Activated CD4-positive, alpha-beta T cell treated with anti-CD3 and anti-CD28 coated beads for 4 hours (primary cell): ENCODE measurements at places on chromosomes 2 and 18.
A peak's percentile ranks its signal among the peaks of the same experiment; 100 is the strongest.

DNA sequence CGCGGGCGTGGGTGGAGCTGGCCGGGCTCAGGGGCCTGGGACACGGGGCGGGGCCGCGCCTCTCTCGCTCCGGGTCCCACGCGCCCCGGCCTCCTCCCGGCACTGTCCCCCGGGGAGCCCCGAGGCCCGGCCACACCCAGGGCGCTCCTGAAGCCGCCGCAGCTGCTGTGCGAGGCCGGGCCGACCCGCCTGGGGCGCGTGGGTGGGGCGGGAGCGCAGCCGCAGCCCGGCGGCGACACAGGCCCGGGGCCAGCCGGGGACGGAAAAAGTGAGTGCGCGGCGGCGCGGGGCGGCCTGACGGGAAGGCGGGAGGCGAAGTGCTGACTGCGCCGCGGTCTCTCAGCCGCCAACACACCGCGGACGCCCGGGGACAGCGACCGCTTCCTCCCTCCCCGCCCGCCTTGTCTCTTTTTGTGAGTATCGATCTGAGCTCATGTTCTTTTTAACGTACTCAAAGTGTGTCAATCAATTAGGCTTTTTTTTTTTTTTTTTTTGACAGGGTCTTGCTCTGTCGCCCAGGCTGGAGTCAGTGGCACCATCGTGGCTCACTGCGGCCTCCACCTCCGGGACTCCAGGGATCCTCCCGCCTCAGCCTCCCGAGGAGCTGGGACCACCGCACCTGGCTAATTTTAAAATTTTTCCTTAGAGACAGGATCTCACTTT is 14.5 kb downstream of the PDCD1 start:
- DNase-seq = peak; percentile 85

- no peak for DNase-seq
These were observed 18.3 kb upstream of the KIF3C start for GRCh38 chr2:26000561-26001082.

- no peak for DNase-seq
These were observed 60.6 kb downstream of the ZEB2 start for GRCh38 chr2:144459286-144459685.

- no peak for DNase-seq
These were observed 388.6 kb upstream of the NRXN1 start for GRCh38 chr2:51420511-51420910.

DNA sequence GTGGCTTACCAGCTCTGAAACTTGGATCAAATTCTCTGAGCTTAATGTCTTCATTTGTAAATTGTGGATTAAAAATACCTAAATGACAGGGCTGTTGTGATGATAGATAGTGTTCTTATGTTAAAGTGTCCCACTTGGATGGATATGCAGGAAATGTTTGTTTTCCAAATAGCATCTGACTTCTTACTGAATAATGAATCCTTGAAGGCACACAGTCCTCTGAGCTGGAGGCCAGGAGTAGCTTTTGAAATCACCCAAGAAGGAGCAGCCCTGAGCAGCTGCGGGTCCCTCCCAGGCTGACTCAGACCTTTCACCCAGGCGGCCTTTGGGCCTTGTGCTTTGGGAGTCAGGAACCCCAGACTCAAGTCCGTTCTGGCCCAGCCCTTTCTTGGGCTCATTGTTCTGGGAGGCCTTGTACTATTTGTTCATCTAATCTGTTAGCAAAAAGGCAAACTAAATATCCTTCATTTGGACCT is 173.0 kb upstream of the GATA6 start:
- no peak for DNase-seq

DNA sequence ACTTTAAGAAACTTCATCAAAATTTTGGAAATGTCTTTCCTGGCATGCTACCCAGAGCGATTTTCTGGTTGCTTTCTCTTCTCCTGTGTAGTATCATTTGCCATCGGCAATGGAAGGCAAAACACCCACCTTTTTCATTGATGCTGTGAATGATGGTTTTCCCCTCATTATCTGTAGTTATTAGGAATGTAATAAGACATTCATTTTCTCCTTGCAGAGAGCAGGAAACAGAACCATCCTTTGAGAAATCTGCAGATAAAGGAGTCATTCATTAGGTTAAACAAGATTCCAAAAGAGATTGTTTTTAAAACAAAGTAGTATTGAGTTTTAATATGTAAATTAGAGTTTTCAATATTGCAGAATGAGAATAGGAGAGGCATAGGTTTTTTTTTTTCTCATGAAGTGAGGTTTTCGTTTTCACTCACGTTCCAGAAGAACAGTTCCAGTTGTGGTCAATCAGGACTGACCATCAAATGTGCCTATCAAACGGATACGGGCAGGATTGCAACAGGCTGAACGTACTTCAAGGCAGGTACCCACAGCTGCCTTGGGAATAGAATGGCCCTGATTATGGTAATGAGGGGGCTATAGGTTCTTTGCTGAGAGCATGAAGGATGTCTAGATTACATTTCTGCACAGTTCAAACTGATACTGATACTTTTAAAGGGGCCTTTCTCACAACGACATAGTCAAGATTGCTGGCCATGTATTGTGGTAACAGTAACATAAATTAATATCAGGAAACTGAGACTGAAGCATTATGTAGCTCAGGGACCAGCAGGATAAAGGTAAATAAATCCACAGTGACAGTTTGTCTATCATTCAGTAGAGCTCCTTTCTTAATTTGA is 49.8 kb upstream of the PLA2R1 start:
- DNase-seq = no peak

DNA sequence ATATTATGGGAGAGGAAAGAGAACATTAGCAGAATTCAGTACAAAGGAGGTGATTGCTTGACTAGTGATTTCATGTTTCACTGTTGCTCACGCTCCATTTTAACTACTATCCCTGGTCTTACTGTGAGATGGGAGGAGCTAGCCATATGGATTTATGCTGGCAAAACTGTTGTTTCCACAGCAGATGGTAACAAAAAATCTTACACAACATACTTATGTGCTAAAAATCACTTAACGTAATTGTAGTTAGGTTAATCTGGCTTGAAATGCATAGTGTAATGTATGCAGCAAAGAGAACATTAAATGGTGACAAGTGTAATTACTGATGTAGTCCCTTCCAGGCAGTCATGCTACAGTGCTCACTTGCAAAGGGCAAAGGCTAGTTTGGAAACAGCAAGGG is 155.6 kb upstream of the LYPD1 start:
- DNase-seq = no peak

DNA sequence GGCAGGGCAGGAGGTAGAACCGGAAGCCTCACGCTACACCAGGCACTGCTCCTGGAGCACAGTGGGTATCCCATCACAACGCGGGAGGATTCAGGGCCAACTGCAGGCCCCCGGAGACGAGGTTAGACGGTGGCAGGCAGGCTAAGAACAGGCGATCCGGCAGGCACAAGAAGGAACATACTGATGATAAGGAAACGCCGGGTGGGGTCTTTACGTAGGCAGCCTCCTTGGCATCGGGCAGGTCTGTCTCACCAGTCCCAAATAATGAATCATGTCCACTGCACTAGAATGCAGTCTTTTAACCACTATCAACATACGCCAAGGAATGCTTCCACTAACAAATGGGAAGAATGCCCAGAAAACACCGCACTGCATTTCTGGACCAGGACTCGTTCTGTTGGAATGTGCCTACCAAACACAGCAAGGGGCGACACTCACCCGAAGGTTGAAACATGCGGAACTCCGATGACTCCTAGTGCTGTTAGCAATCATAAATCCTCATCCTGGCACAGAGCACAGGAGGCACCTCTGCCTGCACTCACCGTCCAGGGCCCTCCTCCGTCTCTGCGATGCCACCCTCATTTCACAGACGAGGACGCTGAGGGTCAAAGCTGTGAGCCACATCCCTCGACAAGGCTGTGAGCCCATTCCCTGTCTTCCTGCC is 35.2 kb downstream of the ZNF516 start:
- no peak for DNase-seq

DNA sequence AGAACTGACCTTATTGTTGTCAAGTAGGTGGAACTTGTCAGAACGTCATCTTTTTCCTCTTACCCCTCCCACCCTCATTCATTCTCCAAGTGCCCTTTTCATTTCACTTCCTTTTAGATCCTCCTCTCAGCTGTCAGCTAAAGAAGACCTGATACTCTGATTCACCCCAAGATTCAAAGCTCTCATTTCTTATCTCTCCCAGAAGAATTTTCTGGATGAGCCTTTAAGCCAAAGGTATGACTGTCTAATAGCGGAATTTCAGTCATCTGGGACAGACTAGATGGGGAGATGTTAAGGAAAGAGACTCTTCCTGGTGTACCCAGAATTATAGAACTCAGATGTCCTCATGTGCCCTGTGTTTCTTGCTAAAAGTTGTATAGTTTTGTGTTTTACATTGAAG is 53.9 kb downstream of the TCF7L1 start:
- DNase-seq = no peak

DNA sequence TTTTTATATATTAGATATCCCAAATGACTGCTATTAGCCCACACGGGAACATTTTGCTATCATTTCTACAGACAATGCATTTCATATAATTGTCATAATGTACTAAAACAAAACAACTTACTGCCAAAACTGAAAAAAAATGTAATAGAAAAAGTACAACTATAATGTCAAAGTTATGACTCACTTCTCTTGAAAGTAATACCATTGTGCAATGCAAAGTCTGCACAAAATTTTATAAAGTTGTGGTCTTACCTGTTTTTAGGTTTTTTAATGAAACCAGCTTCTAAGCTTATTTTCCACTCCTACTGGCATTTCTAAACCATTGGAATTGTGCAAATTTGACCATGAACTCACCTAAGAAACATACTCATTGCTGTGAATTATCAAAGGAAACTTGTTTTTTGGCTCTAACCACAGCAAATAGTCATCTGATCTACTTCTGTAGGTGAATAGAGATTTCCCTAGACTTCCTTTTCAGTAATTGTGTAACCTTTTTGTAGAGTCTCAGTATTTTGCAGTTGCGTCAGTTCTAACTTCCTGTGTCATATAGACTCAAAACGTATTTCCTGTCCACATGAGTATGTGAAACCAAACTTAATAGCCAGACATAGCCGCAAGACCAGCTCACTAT is 31.9 kb upstream of the TFPI start:
- no peak for DNase-seq

DNA sequence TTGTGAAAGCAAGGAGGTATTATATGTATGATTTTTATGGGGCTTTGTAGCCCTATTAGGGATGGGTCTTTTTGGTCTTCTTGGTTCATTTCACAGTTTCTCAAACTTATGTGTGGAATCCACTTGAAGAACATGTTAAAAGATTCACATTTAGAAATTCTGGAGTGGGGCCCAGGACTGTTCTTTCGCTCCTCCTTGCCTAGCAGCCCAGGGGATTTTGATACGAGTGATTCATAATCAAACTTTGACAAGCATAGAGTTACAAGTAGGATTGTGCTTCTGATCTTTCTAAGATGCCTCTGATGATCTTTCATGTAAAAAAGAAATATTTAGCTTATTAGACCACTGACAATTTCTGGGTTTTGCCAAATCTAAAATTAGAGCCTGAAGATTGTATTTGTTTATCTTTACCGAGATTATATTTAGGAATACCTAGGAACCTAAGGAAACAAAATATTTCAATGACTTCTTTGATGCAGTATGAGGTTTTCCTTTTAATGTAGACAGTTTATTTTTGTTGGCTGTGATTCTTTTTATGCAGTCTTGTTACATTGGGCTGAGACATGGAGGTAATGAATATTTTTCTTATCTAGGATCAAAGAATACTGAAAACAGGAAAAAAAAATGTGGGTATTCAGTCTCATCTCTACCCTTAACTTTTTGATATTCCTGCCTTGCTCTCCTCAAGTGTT is 324.0 kb downstream of the PARD3B start:
- DNase-seq = no peak

- DNase-seq = no peak
These were observed 36.0 kb downstream of the GULP1 start for GRCh38 chr2:188327518-188328213.

- no peak for DNase-seq
These were observed 77.1 kb upstream of the TNP1 start for GRCh38 chr2:216936954-216937357.

GRCh38 chr2:234243871-234244565 is 193.5 kb downstream of the SPP2 start:
- DNase-seq = no peak

- peak; percentile 14 for DNase-seq
These were observed 13.2 kb downstream of the MAP4K4 start for GRCh38 chr2:101710471-101711318.

- DNase-seq = no peak
These were observed 138.9 kb upstream of the SETBP1 start for GRCh38 chr18:44541781-44542180.

GRCh38 chr2:152635635-152636298 is 81.5 kb downstream of the PRPF40A start:
- peak; percentile 69 for DNase-seq

- DNase-seq = peak; percentile 22
These were observed 92.3 kb downstream of the B3GNT2 start for GRCh38 chr2:62287899-62288880.

GRCh38 chr2:159573294-159573693 is 43.1 kb downstream of the BAZ2B start:
- no peak for DNase-seq

- no peak for DNase-seq
These were observed 18.1 kb downstream of the NABP1 start for GRCh38 chr2:191696001-191696400.

DNA sequence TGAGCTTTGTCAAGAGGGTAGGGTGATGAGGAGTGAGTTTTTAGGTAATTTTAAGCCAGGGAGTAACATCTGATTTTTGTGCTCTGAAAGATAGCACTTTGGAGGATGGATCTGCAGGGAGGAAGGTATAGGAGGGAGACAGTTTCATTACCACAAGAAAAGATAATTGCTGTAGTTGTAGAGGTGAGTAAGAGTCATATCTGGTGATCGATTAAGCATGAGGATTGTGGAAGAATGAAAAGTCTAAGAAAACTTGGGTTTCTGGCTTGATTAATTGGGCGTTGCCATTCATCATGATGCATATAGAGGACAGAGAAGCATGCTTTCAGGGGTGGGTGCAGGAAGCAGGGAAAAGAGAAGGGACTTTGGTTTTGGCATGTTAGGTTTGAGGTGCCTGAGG is 18.5 kb downstream of the KCMF1 start:
- no peak for DNase-seq

DNA sequence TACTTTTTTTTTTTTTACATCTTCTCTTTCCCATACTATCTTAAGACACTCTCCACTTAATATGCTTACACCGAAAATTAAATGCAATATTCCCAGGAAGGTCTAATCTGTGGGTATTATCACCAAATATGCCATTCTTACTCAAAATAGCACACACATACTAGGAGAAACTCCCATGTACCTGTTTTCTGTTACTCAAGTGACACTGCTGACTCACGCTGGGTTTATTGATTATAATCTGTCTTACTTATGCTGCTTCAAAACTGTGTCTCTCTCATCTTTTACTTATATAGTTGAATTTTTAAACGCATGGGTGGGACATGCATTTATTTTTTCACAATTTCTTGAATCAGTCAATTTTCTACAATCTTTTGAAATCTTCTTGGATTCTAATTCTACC is 29.9 kb downstream of the MRPL19 start:
- DNase-seq = no peak

- no peak for DNase-seq
These were observed 3.7 kb downstream of the EEF1B2 start for GRCh38 chr2:206163251-206163880.
